ENCODE measurements at places on chromosomes 1 and 21.

GRCh38 chr1:224755586-224755985, 139.5 kb downstream of the CNIH3 start:
- no peak for DNase-seq

DNA sequence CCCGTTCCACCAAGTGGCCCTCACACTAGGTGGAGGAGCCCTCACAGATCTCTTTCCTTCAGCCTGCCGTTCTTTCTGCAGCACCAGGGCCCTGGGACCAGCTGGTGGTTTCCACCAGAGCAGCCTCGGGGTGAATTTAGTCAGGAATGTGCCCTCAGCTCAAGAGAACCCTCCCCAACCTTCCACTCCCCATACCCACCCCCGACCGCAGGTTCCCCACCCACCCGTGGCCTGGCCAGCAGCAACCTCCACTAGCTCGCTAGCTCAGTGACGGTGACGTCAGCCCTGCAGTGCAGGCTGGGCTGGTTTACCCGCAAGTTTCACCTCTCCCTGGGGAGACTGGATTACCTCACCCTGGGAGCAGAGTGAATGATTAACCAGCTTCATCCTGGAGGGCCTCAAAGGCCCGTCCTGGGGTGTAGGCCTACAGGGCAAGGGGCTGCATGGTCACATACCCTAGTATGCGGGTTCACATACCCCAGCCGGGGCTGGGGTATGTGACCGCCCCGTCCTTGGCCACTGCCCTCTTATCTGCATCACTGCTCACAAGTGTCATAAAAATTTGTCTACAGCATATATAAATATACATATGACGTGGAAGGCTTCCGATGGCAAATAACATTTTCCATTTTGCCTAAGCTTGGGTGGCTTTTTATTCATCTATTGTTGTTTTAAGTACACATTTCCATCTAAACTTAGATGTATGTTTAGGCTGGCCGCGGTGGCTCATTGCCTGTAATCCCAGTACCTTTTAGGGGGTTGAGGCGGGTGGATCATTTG, 24.5 kb downstream of the ELF3 start:
- DNase-seq, result peak; percentile 64

GRCh38 chr1:50105433-50105832, 3.3 kb upstream of the ELAVL4 start:
- no peak for DNase-seq

DNA sequence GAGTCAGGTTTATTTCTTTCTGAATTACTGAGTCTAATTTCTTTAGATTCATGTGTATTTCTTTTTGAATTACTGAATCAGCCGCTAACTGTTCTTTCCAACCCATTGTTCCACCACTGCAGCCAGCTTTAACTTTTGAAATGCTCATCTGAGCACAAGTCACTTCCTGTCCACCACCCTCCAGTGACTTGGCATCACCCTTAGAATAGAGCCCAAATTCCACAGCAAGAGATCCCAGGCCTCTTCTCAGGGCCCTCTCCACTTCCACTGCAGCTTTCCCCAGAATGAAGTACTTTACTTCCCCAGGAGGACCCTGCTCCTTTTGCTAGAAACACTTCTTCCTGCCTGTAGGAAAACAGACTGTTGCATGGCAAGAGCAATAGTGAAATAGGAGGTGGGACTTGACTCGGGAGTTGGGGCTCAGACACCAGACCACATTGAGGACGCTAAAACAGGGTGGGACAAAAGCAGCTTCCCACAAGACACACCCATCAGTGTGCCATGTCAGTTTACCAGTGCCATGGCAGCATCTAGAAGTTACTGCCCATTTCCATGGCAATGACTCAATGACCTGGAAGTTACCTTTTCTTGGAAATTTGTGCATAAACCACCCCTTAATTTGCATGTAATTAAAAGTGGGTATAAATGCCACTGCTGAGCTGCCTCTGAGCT, 56.5 kb upstream of the ADAR start:
- DNase-seq, result no peak

DNA sequence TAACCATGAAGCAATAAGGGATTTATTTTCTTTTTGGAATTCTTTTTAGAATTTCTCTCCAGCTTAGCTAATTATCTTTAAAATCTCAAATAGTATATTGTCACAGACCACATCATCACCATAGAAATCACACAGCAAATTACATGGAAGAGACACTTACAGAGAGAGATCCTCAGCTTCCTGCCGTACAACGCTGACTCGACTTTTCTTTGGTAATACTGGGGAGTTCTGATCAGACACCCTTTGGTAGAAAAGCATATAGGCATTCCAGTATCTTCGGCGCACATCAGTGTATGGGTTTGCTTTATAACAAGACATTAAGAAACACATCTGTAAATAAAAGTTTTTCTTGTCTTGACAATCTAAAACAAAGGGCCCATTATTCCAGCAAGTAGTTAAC, 55.7 kb downstream of the PCSK9 start:
- no peak for DNase-seq

DNA sequence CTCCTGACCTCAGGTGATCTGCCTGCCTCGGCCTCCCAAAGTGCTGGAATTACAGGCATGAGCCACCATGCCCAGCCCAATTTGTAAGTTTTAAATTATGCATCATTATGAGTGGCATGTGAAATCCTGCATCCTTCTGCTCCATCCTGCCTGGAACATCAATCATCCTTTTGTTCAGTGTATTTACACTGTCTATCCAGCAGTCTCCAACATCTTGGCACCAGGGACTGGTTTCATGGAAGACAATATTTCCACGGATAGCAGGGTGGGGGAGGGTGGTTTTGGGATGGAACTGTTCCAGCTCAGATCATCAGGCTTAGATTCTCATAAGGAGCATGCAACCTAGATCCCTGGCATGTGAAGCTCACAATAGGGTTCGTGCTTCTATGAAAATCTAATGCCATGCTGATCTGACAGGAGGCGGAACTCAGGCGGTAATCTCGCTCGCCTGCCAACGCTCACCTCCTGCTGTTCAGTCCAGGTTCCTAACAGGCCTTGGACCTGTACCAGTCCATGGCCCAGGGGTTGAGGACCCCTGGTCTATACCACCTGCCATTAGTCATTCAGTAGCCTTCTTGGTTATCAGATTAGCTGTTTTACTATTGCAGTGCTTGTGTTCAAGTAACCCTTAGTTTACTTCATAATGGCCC, 22.2 kb upstream of the TCEA3 start:
- DNase-seq, result no peak

DNA sequence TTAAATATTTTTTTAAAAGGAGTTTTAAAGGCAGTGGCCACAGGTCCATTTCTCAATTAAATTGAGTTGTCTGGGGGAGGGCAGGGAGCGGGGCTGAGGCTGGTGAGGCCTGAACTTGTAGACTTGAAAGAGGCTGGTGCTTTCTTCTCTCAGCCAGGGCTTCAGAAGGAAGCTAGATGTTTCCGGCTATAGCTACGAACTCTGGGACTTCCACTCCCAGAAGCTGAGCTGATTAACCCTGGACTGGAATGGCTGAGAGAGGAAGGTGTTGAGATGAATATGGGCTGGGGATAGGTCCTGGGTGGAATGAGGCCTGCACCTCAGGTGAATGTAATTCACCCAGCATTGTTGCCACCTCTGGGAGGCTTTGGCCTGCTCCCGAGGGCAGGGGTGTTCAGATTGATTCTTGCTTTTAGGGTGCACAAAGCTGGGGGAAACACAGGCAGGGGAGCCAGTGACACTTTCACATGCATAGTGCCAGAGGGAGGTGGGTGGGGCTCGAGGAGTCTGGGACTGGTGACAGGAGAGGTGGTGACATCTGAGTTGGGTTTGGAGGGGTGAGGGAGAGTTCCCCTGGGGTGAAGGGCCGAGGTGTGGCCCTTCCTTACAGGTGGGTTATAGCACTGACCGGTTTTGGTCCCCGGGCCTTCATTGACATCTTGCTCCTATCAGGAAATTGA, 18.2 kb downstream of the LDLRAP1 start:
- DNase-seq, result no peak

DNA sequence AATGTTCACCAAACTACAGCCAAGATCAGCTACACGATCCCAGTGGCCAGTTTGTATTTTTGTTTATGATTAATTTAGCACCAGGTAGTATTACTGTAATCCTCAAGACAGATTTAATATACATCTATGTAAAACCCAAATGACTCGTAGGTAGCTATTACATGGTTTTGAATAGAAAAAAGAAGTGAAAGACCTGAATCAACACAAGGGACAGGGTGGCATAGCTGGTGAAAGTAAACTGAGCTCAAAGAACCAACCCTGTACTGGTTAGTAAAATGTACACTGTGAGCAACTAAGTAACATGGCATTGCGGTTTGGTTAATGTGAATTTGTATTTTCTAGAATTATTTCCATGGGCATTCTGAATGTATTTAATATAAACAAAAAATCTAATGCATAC, 8.8 kb downstream of the GPATCH2 start:
- DNase-seq, result no peak

DNA sequence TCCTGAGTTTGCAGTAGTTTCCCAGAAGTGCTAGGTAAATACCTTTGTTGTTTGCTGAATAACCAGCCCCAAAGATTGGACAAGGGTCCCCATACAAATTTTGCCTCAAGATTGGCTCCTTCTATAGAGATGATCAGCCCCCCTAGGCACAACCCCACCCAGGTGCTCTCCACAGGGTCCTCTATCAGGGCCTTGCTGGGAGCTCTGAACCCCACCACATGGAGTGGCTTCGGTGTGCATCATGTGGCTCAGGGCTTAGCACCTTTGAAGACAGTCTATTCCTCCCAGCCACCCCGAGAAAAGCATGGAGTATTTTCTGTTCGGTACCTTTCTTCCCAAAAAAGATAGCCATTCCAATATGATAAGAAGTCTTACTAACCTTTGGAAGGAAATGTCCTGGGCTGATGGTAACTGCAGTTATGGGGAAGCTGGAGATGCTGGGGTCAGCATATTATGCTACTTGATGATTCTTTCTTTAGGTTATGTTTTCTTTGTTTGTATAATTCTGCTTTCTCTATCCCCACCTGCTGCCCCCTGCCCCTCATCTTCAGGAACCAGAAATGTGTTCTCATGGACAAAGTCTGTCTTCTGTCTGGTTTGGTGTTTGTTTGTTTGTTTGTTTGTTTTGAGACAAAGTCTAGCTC, 5.0 kb upstream of the TSPAN1 start:
- DNase-seq, result no peak

DNA sequence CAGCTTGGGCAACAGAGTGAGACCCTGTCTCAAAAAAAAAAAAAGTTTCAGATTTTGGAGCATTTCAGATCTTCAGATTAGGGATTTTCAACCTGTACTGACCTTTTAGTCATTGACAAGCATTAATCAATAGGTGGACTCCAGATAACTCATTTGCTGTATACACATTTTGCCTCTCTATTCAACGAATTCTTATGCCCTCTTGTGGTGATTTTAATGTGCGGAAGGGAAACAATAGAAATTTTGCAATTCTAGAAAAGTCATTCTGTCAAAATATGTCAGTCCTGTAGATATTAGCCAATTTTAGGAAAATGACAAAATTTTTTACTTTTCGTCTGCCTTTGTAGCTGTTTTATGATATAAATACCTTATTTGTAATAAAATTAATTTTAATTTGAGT, 11.6 kb upstream of the OR2G2 start:
- peak; percentile 25 for DNase-seq

All from GM13976 (cell line).